Motor neuron (in vitro differentiated cells): ENCODE measurements at places on chromosomes 5 and 9. TPM values are rescaled to one million over a fixed set of nuclear protein-coding genes. Genes with fewer than 3 reads are reported as not detected.

GRCh38 chr9:134215699-134216448, 51.5 kb upstream of the RNU6ATAC start:
- ATAC-seq, result peak; percentile 74

GRCh38 chr5:80797428-80798024, 142.7 kb upstream of the DHFR start:
- no peak for ATAC-seq

- no peak for ATAC-seq
Measured at GRCh38 chr9:119722384-119722783, 353.1 kb upstream of the BRINP1 start.

DNA sequence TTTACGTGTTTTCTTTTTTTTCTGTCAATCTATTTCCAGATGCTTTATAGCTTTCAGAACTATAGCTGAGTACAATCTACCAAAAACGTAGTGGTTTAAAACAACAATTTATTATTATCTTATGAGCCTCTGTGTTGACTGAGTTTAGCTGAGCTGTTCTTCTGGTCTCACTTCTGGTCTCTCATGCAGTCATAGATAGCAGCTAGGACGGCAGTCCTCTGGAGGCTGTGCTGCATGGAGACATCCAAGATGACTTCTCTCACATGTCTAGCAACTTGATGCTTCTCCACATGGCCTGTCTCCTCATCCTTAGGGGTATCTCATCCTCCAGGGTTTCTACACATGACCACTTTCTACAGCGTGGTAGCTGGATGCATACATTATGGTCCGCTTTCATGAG, 22.0 kb upstream of the RAD23B start:
- no peak for ATAC-seq

Gene GFI1B
- total RNA-seq, result not detected in 2 replicates

Gene SPINK4
- not detected in 2 replicates for total RNA-seq

Gene PTGES
- total RNA-seq, result 202 and 215 TPM in 2 replicates
